ENCODE measurements at places on chromosomes 2 and 18. TPM values are rescaled to one million over a fixed set of nuclear protein-coding genes. Genes with fewer than 3 reads are reported as not detected.

GRCh38 chr2:86105969-86106945 lies at the start of gene PTCD3:
PTCD3 (plus strand) TSS chr2:86106235; CDS start chr2:86106248, 13 bp downstream.
- DNase-seq: peak; percentile 98

- DNase-seq: no peak
Measured at GRCh38 chr2:100842241-100842922, 22.4 kb downstream of the NPAS2 start.

- DNase-seq: no peak
Measured at GRCh38 chr18:47115205-47115604, 35.1 kb downstream of the HDHD2 start.

- DNase-seq: no peak
Measured at GRCh38 chr18:34540897-34541296, 169.2 kb upstream of the DTNA start.

- DNase-seq: no peak
Measured at GRCh38 chr2:240462707-240463273, 27.3 kb downstream of the GPC1 start.

DNA sequence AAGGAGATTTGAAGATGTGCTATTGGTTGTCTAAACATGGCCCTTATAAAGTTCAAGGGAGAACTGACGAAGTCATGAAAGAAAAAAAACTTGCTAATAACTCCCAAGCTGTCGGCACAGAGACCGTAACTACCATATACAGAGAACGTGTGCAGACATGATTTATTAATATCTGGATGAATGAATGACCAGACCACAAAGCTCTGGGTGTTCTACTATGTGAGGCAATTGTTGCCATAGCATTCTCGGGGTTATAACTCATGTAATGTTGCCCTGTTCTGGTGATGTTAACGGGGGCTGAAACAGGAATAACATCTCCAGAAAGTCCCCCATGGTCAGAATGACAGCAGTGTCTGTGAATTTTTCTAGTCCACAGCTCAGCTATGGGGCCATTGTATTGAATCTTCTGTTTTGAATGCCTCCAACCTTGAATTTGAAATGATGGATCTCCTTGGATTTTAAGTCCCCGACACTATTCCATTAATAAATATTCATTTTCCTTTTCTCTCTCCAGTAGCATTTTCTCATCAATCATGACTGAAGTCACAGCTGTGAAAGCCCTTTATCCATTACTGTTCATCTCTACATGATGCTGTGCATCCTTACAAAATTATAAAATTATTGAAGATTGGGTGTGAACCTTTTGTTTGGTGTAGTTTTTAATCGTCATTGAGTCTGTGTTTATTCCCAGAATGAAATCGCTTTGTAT lies 483.4 kb upstream of the KLHL29 start:
- DNase-seq: no peak

- no peak for DNase-seq
Measured at GRCh38 chr2:149579972-149580882, 7.3 kb downstream of the MMADHC start.

DNA sequence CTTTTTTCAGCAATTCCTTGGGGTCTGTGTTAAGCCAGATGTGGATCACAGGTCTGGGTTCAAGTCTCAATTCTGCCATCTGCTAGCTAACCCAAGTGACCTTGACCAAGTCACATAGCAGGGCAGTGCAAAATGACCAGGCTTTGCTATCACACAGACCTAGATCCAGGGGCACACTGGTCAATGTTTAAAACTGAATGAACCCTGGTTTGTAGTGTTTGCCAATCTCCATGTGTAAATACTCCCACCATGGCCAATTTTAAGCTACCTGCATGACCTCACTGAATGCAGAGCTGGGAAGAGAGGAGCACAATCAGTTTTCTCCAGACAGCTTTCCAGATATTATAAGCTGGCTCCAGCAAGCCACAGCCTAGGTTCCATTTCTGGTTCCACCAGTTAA lies 142.9 kb downstream of the CHST9 start:
- DNase-seq: no peak

DNA sequence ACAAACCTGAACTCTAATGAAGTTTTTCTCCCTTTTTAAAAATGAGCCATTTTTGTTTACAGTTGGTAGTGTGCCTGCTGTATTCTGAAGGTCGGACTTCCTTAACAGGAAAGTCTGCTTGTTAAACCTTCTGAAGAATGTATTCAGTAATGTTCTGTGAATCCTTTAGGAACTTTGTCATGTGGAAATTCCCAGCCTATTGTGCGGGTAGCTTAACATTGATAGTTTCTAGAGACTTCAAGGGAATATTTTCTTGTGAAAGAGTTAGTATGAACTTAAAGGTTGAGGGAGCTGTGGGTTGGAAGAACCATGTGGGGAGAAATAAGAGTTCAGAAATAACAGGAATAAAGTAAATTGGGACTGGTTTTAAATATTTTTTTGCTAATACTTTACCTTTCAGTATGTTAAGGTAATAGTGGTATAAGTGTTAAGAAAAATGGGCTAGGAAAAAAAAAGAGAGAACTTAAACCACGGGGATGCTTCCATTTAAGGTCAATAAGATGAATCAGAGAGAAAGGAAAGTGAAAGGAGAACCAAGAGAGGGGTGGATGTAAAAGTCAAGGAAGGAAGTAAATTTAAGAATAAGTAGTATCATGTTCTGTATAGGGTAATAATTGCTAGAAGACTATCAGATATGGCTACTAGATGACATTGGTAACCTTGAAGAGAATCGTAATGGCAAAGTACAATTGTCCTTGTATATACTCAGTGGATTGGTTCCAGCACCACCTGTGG lies 90.5 kb downstream of the PMS1 start:
- no peak for DNase-seq

DNA sequence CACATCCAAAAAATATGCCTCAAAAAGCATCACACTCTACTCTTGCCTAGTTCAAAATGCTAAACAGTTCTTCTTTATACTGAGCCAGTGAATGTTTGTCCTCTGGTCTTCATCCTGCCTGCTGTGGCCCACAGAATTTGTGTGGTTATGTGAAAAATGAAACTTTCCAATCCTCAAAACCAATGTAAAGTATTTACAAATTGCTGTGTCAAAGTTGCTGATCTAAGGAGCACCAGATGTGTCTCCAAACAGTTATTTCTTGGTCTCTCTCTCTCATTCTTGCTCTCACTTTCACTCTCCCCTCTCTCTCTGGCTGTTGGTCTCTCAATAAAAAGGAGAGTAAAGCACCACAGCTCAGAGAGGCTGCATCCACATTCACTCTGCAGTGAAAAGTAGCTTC lies 23.0 kb downstream of the EPHA4 start:
- no peak for DNase-seq

DNA sequence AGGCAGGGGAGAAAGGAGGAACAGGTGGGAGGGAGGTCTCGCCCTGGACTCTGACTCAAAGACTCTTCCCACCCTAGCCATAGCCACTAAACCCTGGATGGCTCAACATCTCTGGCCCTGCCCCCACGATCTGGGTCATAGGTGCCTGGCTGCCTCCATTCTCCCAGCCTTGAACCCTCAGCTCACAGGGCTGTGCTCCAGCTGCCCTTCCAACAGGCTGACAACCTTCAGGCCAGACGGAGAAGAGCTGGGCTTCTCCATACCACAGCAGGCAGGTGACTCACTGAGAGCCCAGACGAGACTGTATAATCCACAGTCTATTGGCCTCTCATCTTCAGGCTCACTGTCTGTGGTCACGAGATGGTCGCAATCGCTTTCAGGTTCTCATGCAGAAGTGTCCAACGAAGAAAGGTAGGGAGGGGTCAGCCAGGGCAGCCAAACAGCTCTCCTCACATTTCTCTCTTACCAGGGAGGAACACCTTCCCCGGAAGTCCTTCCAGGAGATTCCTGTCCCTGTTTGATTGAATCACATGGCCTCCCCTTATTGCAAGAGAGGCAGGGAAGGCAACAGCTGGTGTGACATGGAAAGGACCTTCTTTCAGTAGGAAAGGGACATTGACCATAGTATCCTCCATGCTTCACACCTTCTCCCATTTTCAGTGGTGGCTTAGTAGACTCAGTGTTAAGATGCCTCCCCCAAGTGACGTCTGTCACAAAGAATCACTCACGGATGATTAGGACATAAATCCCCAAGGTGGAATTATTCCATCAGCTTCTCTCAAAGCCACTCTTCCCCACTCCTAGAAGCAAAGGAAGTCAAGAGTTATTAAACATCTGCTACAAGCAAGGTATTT lies 100.1 kb downstream of the MRO start:
- DNase-seq: no peak

GRCh38 chr18:74836296-74837139 lies 238.8 kb downstream of the ZNF407 start:
- DNase-seq: peak; percentile 38

DNA sequence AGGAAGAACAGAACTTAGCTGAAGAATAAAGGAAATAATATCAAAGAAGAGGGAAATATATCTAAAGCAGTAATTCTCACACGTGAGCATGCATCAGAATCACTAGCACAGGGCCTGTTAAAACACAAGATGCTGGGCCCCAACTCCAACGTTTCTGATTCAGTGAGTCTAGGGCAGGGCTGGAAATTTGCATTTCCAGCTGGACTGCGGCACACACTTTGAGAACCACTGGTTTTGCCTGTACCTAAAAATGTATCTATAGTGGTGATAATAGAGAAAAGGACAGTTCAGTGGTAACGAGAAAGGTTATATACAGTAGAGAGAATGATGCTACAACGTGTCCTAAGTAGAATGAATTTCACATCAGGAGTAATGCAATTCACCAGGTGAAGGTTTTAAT lies 11.2 kb downstream of the REV1 start:
- DNase-seq: no peak

- DNase-seq: no peak
Measured at GRCh38 chr2:147945660-147946059, 74.9 kb downstream of the ORC4 start.

DNA sequence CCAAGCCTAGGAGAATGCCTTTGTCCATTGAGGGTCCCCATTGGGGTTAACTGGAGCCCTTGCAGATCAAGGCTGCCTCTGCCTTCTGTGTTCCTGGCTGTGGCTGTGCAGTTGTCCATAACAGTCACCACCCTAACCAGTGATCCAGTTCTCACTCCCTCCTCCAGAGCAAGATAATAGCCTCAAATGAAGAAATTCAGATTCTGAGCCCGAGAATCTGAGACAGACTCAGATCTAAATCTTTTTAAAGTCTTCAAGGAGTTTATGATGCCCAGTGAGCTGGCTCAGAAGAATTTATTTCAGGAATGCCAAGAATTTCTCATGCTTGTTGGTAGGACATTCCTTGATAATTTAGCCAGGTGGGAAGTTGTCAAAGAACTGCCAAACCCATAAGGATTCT lies 44.3 kb upstream of the RAB6C start:
- no peak for DNase-seq

GRCh38 chr2:188130317-188130716 lies 161.4 kb upstream of the GULP1 start:
- DNase-seq: no peak

- DNase-seq: peak; percentile 47
Measured at GRCh38 chr18:49704334-49704733, 109.0 kb downstream of the ACAA2 start.

DNA sequence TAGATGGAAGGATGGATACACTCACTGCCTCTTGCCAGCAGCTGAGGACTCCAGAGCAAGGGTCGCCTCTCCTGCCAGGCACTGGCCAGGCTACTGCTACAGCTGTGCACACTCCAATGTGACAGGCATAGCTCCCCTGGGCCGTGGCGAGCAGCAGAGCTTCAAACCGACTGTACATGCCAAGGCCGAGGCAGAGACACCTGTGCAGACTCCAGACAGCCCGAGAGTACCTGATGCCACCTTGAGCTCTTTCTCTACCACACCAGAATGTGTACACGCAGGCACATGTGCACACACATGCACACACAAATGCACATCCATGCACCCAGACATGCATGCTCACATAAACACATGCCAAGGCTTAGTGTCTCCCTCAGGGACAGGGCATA lies 508.3 kb upstream of the MYT1L start:
- no peak for DNase-seq

The GALNT14 gene
- total RNA-seq: 1.1 TPM

The TACR1 gene
- total RNA-seq: 0.14 TPM

The FAM110C gene
- 8.7 TPM for total RNA-seq

The THSD7B gene
- not detected for total RNA-seq

The HOXD4 gene
- total RNA-seq: not detected

The AGPS gene
- 55.4 TPM for total RNA-seq

The FIGN gene
- 8.9 TPM for total RNA-seq

Data from stomach (tissue), 19 donors.